ENCODE measurements at places on chromosomes 2 and 18. TPM values are rescaled to one million over a fixed set of nuclear protein-coding genes. Genes with fewer than 3 reads are reported as not detected.
A peak's percentile ranks its signal among the peaks of the same experiment; 100 is the strongest.

Gene ZNF514
- 33.3 TPM for polyA plus RNA-seq

Gene CLEC4F
- 0.12 TPM for polyA plus RNA-seq

Gene POMC
- polyA plus RNA-seq = 8.4 TPM

DNA sequence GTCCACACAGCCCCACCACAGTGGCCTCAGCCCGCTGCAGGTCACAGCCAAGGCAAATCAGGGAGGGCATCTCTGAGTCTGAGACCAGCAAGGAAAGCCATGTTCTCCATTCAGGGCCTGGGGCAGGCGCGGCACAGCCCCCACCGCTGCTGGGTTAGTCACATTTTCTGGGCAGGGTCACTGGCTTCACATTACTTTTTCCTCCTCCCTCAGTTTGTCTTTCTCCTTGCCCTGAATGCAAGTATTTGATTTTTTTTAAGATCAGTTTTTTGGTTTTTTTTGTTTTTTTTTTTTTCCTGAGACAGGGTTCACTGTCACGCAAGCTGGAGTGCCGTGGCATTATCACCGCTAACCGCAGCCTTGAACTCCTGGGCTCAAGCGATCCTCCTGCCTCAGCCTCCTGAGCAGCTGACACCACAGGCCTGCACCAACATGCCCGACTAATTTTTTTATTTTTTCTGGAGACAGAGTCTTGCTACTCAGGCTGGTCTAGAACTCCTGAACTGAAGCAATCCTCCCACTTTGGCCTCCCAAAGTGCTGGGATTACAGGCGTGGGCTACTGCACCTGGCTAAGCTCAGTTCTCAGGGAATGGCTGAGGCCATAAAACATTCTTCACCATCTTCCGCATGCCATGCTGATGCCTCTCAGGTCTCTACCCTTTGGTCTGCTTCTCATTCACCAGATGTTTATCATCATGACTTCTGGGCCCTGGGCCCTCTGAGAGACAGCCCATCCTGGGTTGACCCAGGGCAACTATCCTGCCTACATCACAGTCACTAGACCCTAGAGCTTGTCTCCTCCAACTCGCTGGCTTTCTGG lies 628 bp upstream of the CAPG start:
- no peak for DNase-seq

DNA sequence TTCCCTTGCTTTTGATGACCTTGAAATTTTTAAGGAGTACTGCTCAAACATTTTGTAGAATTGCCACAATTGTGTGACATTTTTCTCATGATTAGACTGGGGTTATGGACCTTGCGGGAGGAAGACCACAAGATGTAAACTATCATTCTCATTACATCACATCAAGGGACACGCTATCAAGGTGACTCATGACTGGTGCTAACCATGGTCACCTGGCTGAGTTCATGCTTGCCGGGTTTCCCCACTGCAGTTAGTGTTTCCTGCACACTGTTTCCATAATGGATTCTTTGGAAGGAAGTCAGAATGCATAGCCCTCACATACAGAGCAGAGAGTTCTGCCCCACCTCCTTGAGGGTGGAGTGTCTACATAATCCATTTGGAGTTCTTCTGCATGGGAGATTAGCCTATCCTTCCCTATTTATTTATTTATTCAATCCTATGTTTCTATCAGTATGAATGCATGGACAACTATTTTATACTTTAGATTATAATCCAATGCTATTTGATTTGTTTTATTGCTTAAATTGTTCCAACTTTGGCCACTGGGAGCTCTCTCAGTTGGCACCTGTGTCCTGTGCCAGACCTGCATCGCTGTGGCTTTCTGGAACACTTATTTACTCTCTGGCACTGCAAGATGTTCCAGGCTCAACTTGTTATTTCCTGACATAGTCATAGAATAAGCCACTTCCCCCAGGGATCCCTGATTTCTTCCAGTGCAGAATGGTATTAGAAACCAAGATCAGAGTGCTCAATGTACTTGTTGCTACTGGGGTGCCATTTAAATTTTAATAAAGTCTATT lies 6.0 kb downstream of the MC2R start:
- no peak for DNase-seq

- no peak for DNase-seq
These were observed 134.1 kb upstream of the SIX3 start for GRCh38 chr2:44807201-44808025.

- no peak for DNase-seq
These were observed 2.7 kb upstream of the RNPEPL1 start for GRCh38 chr2:240565333-240566202.

- no peak for DNase-seq
These were observed 129.5 kb downstream of the B3GNT2 start for GRCh38 chr2:62325398-62325797.

DNA sequence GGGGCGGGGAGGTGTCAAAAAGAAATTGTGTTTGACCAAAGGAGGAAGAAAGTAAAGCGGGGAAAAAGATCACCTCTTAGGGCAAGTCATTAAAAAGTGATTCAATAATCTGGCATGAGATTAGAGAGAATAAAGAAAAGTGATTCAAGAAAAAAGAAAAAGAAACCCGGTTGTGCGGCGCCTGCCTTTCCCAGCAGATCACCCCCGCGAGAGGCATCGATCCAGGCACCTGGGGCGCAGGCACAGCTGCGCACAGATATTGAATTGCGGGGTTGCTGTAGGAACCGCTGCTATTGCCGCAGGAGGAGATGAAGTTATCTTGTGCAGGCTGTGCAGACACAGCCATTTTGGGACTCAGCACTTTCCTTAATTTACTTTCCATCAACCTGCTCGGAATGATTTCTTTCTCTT lies 71.2 kb downstream of the PLB1 start:
- no peak for DNase-seq

DNA sequence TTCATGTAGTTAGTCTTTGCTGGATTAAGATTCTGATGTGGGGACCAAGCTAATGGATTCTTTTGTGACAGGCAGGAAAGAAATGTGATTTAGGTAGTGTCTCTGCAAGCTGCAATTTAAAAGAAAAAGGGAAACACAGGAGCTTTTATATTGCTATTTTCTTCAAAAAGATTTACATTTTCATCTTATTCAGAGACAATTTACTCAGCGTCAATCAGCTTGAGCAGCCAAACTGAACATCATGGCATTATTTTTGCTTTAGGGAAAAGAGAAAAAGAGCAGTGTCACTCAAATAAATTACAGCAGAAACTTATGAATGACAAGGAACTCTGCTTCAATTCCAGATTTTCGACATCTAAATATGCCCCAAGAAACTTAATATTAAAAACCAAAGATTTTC lies 67.4 kb downstream of the PLA2R1 start:
- no peak for DNase-seq

DNA sequence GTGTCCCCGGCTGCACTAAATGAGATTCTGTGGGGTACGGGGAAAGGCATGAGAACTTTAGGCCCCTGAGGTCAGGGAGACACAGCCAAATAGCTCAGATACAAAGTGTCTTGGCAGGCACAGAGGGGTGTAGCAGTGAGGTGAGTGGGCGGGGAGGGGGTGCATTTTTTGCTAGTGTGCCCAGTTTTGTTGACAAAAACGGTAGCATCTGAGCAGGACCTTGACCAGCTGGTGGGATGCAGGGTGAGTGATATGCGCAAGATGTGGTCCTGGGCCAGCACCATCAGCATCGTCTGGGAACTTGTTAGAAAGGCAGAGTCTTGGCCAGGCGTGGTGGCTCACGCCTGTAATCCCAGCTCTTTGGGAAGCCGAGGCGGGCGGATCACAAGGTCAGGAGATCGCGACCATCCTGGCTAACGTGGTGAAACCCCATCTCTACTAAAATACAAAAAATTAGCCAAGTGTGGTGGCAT lies 127.3 kb upstream of the LGALSL start:
- DNase-seq = no peak

GRCh38 chr2:186590759-186591505 lies 1.1 kb downstream of the ITGAV start:
- DNase-seq = peak; percentile 60

DNA sequence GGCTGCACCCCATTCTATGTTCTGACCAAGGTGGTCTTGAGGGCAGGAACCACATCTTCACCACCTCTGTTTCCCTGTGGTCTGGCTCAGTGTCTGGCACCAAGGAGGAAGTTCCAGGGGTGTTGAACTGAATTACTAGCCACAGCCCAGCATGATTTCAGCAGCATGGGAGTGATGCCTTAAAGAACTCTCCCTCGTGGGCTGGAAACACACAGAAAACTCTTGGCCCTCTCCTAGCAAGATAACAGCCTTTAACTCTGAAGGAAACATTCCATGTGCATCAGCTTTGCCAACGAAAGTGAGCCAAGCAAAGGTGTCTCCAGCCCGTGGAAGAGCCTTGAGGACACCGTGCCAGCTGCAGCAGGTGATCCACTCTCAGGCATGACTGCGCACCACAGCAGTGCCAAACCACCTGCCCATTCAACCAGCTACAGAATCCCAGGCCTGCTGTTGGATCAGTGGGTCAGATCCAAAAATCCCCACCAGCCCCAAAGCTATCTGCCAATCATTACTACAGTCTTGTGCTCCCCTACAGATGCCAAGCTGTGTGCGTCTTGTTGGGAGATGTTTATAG lies 124.8 kb downstream of the TTC32 start:
- no peak for DNase-seq

GRCh38 chr2:132479155-132479554 lies 62.5 kb downstream of the GPR39 start:
- no peak for DNase-seq
